ENCODE measurements at places on chromosomes 3 and 15.

- no peak for DNase-seq
These were observed 8.5 kb upstream of the SLC25A36 start for GRCh38 chr3:140933109-140933508.

- DNase-seq: no peak
These were observed 2.0 kb downstream of the SIDT1 start for GRCh38 chr3:113534365-113534764.

- peak; percentile 42 for DNase-seq
These were observed 718 bp downstream of the BNIP2 start for GRCh38 chr15:59688423-59688781.

GRCh38 chr3:151949706-151950105 lies 76.3 kb downstream of the SUCNR1 start:
- no peak for DNase-seq

- no peak for DNase-seq
These were observed 19.4 kb upstream of the UBE2E2 start for GRCh38 chr3:23183731-23184130.

DNA sequence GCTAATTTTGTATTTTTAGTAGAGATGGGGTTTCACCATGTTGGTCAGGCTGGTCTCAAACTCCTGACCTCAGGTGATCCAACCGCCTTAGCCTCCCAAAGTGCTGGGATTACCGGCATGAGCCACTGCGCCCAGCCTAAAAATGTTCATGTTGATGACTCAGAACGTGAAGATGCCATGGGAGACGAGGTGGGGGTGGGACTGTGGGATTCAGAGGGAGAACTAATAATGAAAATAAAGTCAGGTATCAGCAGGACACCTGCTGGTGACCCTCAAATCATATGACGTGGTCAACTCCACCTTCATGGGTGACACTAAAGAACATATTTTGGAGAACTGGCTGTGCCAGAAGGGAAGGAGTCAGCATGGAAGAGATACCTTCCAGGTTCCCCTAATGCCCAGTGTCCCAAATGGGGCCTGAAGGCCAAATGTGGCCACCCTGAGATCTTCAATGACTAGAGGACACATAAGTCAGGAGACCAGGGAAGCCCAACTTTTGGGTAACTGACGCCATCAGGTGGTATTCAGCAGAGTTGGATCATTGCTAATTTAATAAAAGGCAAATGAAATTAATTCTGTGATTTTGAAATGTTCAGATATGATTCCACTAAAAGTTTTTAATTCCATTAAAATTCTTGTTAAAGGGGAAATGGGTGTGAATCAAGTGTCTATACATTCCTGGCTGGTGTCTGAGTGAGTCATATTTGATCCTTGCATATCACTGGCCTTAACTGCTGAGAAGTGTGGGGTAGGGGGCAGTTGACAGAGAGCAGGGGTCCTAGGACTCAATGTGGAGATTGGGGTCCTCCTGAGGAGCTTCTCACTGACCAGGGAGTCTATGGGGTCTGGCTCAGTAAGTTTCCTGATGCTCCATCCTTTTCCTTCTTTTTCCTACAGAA lies 88.6 kb upstream of the GSK3B start:
- no peak for DNase-seq

- DNase-seq: no peak
These were observed 20.5 kb upstream of the ELP6 start for GRCh38 chr3:47533996-47534454.

DNA sequence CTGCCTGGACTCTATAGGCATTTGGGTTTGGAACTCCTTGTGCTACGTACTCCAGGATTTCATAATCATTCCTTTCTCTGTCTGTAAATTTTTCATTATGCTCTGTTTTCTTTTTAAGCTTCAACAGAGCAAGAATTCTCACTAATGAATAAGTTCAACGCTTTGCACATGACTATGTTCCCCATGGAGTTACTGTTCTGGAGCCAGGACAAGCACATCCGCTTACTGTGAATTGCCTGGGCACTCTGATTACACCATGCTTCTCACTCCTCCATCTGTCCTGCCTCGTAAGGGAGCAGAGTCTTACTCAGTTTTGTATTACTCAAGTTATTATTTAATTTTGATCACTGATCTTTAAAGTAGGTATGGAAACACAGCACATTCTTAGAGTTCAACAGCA lies 472.7 kb downstream of the RAP2B start:
- DNase-seq: no peak

DNA sequence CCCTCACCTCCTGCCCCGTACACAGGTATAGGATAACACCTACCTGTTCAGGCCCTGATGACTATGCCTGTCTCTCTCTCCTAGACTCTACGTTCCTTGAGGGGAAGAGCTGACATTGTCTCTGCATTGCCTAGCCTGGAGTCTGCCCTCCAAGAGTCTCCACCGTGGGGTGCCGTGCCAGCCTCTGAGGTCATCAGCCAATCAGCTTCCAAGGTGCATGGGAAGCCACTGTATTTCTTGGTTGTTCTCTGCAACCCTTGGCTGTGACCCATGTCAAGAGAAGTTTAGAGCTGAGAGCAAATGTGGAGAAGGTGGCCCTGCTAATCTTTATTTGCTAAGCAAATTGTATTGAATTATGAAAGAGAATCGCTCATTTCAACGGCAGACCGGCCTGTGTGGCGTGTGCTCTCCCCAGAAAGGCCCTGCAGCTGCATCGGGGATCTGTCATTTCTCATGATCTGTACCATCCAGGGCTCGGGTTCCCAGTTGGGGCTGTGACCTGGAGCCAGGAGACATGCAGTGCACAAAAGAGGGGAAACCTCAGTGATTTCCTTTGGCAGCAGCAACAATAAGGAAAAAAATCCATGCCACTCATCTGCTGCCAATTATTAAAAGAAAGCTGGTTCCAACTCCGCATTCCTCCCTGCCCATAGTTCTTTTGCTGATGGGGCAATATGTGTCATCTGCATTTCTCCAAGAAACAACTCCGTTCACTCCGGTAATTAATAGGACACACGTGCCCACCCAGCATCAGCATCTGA lies 182.2 kb downstream of the MEGF11 start:
- peak; percentile 5 for DNase-seq

DNA sequence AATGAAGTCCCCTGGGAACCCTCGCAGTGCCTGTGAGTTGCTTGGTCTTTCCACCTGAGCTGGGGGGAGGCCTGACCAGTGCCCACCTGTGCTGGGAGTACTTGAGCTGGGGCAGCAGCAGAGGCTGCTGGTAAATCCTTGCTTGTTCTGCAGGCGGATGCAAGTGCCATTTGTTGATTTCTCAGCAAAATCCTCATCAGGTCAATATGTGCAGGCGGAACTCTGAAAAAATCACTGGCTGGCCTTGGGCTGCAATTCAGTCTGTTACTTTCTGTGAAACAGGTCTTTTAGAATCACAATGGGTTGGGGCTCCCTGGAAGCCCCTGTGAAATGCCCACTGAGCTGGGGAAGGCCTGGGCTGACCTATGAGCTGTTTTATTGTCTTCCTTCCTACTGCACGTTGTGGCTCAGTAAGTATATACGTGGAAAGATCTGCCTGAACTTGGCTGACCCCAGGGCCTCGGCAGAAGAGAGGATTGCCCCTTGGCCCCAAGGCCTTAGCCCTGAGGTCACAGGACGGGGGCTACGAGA lies 182.0 kb upstream of the RGMA start:
- DNase-seq: no peak

DNA sequence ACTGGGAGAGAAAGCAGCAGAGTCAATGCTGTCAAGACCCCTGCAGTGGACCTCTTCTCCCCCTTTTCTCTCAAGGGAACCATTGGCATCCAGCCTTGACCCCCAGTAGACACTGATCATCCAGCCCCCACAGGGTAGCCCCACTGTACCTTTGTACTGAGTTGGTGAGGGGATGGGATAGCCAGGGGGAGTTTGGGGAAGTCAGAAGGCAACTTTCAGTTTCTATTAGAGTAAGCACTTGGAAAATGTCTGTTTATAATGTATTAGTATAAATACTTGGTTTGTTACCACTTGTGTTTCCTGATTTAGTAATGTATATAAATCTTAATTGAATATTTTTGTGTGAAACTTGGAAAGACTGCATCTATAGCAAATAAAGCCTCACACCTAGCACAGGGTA lies 25.0 kb downstream of the DAG1 start:
- DNase-seq: no peak

- DNase-seq: no peak
These were observed 231.5 kb downstream of the WDR72 start for GRCh38 chr15:53527996-53528395.

DNA sequence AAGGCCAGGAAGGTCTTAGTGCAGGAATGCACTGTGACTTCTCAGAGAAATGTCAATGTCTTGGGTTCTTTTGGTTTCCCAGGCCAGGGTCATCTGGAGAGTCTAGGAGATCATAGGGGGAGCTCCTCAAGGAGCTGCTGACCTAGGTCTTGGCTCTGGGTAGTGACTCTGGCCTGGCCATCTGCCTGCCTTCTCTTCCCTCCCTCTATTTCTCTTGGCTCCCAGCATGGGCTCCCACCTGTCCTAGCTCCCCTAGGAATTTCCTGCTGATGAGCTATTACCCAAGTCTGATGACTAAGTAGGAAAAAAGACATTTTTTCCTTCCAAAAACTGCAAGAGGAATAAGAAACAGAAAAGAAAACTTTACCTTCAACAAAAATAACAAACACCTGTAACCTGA lies 57.4 kb downstream of the BSN start:
- DNase-seq: no peak

GRCh38 chr3:127535901-127536829 lies 54.4 kb downstream of the TPRA1 start:
- DNase-seq: no peak

- no peak for DNase-seq
These were observed 22.0 kb downstream of the RBP1 start for GRCh38 chr3:139517321-139518065.

DNA sequence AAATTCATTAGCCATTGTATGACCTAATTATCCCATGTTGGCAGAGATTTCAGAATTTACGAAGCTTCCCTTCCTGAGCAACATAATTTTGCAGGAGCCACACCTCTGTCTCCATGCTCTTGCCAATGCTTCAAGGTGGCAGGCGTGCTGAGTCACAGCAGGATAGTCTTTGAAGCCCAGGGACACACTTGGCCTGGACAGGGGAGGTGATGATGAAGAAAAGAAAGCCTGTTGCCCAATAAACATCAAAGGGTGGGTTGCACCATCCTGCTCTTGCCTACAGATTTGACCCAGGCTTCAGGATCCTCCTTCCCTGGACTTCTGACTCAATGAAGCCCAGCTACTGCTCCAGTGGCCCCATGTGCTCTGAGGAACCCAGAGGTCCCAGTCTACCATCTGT lies 117.1 kb downstream of the MINAR1 start:
- DNase-seq: no peak

GRCh38 chr15:67863442-67863987 lies 23.7 kb upstream of the RNU6-1 start:
- DNase-seq: peak; percentile 40

DNA sequence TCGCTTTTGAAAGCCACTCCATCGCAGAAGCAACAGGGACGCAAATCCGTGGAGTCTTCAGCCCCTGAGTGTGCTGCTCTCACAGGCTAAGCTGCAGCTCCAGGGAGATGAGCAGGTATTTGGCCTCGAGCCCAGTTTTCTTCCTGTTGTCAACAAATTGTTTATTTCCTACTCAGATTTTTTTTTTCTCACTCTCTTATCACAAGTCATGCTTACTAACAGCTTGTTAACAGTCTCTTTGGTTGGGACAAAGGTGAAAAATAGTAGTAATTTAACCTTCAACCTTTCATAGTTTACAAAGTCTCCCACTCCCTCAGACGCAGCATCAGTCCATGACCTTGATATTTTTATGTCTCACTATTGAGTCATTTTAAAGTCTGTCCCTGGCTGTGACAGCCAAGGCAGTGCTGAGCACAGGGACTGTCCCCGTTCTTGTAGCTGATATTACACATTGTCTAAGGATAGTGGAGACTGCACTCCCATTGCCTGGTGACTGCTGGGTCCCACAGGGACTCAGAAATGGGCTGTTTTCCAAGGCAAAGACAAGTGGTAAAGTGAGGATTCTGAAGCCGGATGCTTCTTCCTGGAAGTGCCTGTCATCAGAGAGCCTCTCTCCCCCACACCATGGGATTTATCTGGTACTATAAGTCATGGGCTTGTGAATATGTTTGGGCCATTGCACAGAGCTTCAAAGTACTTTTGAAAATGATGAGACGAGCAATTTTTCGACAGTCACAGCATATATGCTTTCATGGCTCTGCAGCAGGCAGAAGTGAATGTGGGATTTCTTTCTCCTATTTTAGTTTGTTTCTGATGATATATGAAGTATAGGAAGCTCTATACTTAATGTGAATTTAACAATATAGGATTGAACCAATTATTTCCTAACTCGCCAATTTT lies 59.8 kb upstream of the UNC13C start:
- no peak for DNase-seq

DNA sequence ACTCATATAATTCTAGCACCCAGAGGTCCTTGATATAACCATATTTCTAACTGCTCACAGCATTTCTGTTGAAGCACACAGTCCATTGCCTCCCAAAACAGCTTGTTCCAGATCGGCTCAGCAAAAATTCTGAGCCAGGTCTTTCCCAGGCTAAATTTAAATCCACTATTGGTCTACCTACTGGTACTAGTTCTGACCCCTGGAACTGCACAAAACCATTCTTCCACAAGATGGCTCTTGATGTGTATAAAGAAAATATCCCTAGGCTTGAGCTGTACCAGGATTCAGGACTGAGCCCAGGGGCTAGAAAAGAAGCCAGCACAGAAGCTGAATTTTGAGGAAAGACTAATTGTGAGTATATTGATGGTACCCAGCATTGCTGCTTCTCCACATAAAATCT lies 75.4 kb upstream of the ABHD17C start:
- no peak for DNase-seq

- no peak for DNase-seq
These were observed 124.7 kb downstream of the RPL22L1 start for GRCh38 chr3:170745211-170745718.

GRCh38 chr15:56659197-56659596 lies 74.1 kb downstream of the ZNF280D start:
- DNase-seq: no peak

- peak; percentile 10 for DNase-seq
These were observed 43.0 kb downstream of the RAD54L2 start for GRCh38 chr3:51581524-51581923.

DNA sequence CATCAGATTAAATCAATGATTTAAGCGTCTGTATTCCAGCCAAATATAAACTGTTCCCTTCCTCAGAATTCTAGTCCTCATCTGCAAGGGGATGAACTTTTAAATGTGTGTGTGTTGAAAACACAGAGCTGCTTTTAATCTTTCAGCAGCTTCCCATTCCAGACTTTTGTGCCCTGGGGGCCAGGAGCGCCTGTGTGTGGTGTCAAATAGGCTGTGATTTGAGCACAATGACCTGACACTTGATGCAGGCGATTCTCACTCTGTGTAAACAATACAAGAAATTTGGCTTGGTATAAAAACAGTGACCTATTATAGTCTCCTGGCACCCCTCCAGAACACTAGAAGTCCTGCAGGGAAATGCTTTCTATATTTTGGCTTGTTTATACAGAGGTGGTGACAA lies 274.6 kb upstream of the ROPN1 start:
- no peak for DNase-seq

DNA sequence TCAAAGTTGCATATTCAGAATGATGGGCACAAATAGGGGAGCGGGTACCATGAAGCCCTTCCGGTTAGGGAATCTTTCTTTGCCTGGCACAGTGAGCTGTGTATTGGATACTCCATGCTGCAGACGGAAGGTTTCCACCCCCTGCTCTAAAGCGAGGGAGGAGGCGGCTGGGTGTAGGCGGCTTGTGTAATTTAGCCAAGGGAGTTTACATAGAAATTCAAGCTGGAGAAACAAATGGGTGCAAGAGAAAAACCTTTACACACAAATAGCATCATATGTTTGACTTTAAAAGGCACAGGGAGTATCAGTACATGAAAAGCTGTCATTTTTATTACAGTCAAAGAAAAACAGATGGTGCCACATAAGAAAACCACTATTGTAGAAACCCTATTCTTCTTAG lies 59.3 kb upstream of the ADCY5 start:
- no peak for DNase-seq

- no peak for DNase-seq
These were observed 61.2 kb upstream of the PROK2 start for GRCh38 chr3:71846185-71846584.
